Left ventricle myocardium inferior (tissue), 1 donor: ENCODE measurements at places on chromosomes 3 and 15. TPM values are rescaled to one million over a fixed set of nuclear protein-coding genes. Genes with fewer than 3 reads are reported as not detected.

DNA sequence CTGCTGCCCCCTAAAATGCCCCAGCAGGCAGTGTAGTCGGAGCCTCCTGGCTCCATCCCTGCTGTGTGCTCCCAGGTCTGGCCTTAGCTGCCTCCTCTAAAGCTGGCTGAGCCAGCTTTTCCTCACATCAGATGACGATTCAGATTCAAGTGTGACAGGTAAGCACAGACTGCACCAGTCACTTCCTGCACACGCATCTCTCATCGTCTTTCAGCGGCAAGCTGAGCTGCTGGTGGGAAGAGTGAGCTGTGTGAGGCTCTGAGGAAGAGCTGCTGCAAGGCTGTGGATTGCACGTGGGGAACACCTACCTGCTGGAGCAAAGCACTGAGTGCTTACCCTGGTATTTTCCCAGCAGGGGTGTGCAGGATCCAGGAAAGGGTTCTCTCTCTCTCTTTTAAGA lies 88.4 kb upstream of the RPL32 start:
- DNase-seq, result no peak

Gene MKRN2
- total RNA-seq, result 34.3 TPM

DNA sequence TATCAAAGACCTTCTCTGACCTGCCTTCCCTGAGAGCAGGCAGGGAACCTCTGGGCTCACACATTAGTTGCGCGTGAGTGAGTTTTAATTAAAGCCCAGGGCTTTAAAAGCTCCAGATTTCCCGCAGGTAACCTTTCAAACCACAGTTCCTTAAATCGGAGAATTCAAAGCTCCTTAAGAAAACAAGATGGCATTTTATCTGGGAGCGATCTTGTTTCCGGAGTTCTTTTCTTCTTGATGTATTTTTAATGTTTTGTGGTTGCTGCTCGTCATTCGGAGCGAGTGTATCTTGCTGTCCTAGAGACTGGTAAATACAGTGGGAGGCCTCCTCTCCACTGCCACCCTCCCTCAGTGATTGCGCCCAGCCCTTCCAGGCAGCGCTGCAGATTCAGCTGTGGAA lies 284.3 kb downstream of the CLSTN2 start:
- DNase-seq, result no peak

GRCh38 chr15:71691458-71692417 lies 118.6 kb upstream of the NR2E3 start:
- no peak for DNase-seq

- DNase-seq, result no peak
Measured at GRCh38 chr15:70923311-70924080, 30.9 kb downstream of the LRRC49 start.

- no peak for DNase-seq
Measured at GRCh38 chr3:194661374-194661773, 10.6 kb downstream of the LSG1 start.

Gene NAALADL2
- 5.8 TPM for total RNA-seq

- peak; percentile 87 for DNase-seq
Measured at GRCh38 chr15:34342737-34343575, at the start of the genes NOP10 and NUTM1. Gene NOP10 (minus strand): TSS chr15:34343136. CDS start chr15:34343073, 63 bp downstream. Gene NUTM1 (plus strand): TSS chr15:34343315. CDS start chr15:34343697, 382 bp downstream.

GRCh38 chr15:96589864-96590263 lies 259.4 kb downstream of the NR2F2 start:
- no peak for DNase-seq

DNA sequence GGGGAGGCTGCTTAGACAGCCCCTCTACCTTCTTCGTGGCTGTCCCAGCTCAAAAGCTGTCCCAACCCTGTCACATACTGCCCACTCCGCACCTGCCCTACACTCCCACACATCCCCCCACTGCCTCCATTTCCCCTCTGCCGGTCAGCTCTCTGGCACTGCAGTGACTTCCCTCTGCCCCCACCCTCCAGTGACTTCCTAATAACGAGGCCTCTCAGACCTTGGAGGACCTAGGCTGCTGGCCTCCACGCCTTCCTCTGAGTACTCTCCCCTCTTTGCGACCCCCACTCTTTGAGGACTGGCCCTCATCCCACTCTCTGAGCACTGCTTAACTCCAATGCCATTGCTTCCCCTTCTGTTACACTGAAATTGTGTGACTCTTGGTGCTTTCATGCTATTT lies 45.3 kb downstream of the KY start:
- no peak for DNase-seq

Gene ANXA2
- 123 TPM for total RNA-seq

GRCh38 chr15:62904041-62904910 lies 138.3 kb upstream of the TPM1 start:
- DNase-seq, result no peak

DNA sequence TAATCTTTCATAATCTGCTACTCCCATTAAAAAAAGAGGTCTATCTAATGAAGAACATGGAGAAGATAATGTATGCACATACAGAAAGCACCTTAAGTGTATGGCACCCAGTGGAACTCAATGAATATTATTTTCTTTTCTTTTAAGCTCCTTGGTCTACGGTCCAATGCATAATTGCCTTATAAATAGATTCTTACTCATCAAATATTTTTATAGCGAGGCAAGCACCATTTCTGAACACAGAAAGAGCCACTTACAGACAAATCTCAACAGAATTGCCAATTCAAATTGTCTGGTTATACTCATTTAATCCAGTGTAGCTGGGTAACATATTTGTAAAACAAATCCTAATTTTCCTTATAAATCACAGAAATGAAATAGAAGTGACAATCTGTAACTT lies 6.3 kb downstream of the PDZRN3 start:
- no peak for DNase-seq

- no peak for DNase-seq
Measured at GRCh38 chr15:77542491-77543001, 90.2 kb downstream of the LINGO1 start.

DNA sequence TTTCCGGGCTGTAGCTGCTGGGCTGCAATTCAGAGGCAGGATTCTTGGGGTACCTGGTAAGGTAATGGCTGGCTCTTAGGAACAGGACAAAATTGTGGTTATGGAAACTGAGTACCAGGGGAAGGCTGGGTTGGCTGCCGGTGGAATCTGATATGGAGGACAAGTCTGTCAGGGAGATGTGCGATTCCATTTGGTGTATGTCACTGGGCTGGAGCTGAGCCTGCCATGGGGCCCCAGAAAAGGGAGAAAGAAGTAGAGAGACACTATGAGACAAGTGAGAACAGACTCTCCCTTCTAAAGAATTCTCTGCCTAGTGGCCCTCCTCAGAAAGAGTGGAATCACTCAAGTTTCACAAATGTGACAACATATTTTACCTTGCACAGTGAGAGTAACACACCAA lies 368.2 kb upstream of the ROPN1 start:
- no peak for DNase-seq

GRCh38 chr3:56887402-56888025 lies 85.8 kb upstream of the ARHGEF3 start:
- DNase-seq, result no peak

- DNase-seq, result no peak
Measured at GRCh38 chr3:197236362-197236761, 62.0 kb downstream of the DLG1 start.

GRCh38 chr3:155631323-155632019 lies 113.4 kb downstream of the PLCH1 start:
- DNase-seq, result no peak

GRCh38 chr3:120689395-120689794 lies 7.4 kb upstream of the HGD start:
- DNase-seq, result no peak

Gene FBXW12
- total RNA-seq, result not detected
